ENCODE measurements at places on chromosomes 5 and 9. TPM values are rescaled to one million over a fixed set of nuclear protein-coding genes. Genes with fewer than 3 reads are reported as not detected.

The FOXD1 gene
- 6.1 TPM for total RNA-seq

DNA sequence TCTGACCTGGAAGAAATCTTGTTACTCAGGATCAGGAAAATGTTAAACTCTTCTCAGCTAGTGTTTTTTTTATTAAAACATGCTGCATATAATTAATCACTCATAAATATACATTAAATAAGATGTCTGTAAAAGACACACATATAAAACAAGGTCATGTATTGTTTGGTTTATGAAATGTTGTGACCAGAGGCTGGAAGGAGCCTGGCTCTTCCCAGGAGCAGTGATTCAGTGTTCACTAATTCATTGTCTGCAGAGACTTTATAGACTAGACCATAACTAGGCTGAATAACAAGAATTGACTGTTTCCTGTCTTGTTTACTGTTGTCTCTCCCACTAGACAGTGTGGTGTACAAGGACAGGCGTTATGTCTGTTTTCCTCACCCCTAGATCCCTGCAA, 49.1 kb upstream of the ANKRD55 start:
- DNase-seq = peak; percentile 39

DNA sequence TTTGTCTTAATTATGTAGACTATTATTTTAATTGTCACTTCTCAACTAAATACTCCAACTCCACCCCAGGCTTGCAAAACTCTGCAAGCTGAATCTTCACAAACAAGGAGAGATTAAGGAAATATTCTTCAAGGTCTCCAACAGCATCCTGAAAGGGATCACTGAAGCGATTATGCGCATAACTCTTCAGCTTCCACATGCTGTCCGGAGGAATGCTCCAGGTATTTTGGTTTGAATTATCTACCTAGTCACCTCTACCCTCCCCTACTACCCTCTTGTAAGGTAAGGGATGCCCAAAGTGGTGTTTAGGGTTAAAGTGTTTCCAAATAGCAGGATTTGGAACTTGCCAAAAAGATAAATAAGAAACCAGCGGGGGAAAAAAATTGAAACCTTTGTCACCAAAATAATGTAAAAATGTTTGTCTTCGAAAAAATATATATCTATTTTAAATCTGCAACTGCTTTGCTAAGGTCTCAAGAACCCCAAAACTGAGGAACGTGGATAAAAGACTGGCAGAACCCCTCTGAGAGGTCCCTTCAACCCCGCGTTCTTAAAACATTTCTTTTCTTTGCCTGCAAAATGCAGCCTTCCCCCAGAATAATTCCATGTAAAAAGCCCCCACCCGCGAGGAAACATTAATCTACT, 11.6 kb downstream of the PTCH1 start:
- no peak for DNase-seq

DNA sequence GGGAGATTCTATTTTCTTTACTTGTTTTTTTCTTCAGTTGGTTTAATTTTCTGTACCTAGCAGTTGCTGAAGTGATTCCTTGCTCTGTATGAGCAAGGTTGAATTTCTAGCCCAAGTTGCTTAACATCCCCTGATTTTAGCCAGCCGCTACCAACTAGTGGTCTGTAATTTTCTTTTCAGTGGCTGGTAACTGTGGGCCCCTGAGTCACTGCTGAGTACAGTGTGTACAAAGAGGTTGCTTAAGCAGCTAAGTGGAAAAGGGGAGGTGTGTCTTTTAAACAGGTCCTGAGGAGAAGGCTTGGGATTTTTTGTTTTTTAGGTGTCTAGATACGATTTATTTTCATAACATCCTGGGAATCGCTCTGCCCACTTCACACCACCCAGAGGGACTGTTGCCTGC, 254.7 kb downstream of the NR3C1 start:
- peak; percentile 89 for DNase-seq

- DNase-seq = no peak
Measured at GRCh38 chr9:75907329-75907728, 16.9 kb downstream of the PCSK5 start.

The GFI1B gene
- total RNA-seq = 0.32 TPM

- DNase-seq = no peak
Measured at GRCh38 chr5:8814105-8814504, 731.8 kb downstream of the SEMA5A start.

DNA sequence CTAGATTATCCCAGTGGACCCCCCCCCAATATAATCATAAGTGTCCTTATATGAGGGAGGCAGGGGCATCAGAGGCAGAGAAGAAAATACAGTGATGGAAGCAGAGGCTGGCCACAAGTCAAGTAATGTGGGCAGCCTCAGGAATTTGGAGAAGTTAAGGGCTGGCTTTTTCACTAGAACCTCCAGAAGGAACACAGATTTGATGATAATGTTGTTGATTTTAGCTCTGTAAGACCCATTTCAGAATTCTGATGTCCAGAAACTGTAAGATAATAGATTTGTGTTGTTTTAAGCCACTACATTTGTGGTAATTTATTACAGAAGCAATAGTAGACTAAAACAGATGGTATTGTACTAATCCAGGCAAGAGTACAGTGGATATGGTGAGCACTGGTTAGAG, 36.3 kb upstream of the LRRTM2 start:
- DNase-seq = peak; percentile 37

The NR5A1 gene
- total RNA-seq = not detected

Measured in fibroblast of villous mesenchyme (primary cell).